ENCODE measurements at places on chromosomes 7 and 10.

GRCh38 chr7:129644634-129645230 lies 33.2 kb downstream of the NRF1 start:
- DNase-seq = peak; percentile 10

DNA sequence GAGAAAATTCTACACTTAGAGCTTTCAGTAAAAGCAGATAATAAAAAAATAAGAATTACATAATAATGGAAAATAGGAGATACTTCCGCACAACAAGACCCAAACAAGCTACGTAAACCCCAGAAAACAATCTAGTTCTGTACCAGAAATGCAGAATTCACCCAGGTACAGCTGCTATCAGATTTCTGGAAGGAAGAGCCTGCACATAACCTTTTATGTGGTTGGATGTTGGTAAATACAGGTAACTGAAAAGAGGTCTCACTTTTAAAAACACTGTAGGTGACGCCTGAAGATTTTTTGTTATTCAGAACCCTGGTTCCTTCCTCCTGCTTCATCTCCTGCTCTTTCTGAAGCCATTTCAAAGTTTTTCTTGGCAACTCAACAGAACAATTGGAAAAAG lies 29.9 kb downstream of the PANK1 start:
- no peak for DNase-seq

DNA sequence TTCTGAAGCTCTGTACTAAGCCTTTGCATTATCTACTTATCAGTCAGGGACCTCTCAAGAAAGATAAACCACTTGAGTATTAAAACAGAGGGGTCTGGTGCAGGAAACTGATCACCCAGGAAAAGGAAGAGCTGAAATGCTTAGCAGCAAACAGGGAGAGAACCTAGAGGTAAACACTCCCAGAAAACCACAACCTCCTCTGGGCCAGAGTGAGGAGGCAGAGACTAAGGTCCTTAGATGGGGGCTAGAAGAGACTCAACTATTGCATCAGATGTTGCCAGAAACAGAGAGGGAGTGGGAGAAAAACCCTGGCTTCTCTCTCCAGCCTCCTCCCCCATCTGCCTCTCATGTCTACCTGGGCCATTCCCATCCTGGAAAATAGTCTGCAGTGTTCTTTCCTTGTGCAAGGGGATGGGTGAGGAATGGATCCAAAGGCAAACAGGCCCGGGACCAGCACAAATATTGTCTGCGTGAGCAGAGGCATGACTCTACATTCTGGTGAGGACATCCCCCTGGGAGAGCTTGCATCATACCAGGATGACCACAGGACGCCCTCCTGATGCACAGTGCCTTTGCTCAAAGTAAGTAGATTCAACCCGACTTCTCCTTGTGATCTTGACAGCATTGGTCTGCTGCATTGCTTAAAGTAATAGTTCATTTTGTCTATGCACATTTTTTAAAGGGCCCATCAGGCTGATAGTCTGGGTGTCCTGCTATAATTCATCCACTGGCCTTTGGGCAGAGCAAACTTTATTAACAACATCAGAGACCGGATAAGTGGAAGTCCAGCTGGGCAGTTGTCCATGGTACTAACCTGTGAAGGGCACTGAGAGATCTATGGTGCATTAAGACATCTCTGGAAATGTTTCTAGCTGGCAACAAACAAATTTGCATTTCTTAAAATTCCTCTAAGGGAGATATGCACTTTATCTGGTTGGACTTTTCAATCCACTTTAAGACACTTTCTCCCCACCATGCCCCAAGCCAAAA lies 22.4 kb upstream of the ODAD2 start:
- DNase-seq = no peak

GRCh38 chr10:99364125-99364524 lies 35.0 kb downstream of the CNNM1 start:
- no peak for DNase-seq

DNA sequence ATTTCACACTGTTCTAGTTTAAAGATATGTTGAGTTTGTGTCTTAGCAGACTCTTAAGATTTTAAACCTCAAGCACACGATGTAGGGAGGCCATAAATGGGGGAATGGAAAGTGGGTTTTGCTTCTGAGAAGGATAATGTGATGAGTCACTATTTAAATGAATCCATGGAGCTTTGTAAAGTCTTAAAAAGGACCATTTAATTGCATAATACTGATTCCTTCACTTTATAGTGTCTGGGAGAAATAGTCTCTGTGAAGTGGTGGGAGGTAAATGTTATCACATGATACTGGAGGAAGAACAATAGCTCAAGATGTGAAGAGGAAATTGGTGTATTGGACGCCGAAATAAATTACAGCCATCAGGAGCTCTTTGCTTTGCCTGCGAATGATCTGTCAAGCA lies 84.0 kb upstream of the MYO3A start:
- DNase-seq = no peak

- DNase-seq = no peak
Observed at GRCh38 chr10:131418681-131419080, 107.2 kb upstream of the TCERG1L start.

Data from NCI-H187 treated with DMSO at 0.1 percent for 48 hours (cell line).